ENCODE measurements at places on chromosomes 11 and 22. TPM values are rescaled to one million over a fixed set of nuclear protein-coding genes. Genes with fewer than 3 reads are reported as not detected.
A peak's percentile ranks its signal among the peaks of the same experiment; 100 is the strongest.

GRCh38 chr11:62926680-62927455 is 5.7 kb upstream of the CHRM1 start:
- ATAC-seq: no peak

DNA sequence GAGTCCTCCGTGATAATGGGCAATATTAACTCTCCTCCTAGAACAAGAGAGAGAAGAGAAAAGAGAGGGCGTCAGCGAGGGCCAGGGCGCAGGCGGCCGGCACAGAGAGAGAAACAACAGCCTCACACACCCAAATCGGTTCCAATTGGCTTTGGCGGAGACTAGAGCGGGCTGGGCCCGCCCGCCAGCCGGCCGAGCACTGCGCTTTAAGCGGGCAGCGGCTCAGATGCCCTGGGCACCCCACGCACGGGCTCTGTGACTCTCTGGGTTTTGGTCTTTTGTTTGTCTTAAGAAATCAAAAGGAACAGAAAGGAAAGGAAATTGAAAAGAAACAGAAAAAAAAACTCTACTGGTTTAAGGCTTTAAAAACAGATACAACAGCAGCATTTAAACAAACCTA is 17.0 kb downstream of the SLC22A12 start:
- peak; percentile 52 for ATAC-seq

DNA sequence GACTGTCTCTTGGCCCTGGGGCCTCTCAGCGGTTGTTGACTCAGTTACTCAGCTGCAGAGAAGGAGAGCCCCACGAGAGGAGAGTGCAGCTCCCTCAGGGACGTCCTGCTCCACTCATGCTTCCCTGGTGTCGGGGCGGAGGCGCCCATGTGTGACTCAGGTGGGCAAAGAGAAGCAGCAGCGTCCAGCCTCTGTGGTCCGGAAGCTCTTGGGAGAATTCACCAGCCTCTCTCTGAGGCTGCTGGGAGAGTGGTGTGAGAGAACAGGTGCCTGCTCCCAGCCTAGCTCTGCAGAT is 25.7 kb downstream of the GLB1L2 start:
- no peak for ATAC-seq

- no peak for ATAC-seq
These were observed 17.3 kb upstream of the RAPSN start for GRCh38 chr11:47466201-47466600.

DNA sequence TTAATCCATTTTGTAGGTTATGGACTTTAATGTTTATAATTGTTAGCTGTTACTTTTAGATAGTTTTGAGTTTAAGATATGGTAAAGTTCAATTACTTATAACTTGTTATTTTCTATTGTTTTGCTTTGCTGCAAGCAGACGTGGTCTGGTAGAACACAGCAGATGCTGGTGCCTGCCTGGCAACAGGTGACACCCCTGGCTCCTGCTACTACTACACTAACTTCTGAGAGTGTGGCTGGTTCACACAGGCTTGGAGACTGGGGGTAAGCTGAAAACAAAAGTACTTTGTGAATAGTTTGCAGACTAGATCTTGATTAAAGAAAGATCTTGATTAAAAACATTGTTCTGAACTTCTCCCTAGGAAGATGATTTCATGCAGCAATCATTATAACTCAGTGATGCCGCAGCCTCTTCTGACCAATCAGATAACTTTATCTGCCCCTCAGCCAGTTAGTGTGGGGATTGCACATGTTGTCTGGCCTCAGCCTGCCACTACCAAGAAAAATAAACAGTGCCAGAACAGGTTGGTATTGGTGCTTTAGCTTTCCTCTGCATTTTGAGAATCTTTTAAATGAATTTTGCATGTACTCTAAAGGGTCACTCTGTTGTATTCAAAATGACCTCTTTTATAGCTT is 90.4 kb downstream of the HIPK3 start:
- ATAC-seq: no peak

- ATAC-seq: no peak
These were observed 552 bp downstream of the DSCAML1 start for GRCh38 chr11:117796456-117796871.

GRCh38 chr11:115321605-115322289 is 182.5 kb downstream of the CADM1 start:
- no peak for ATAC-seq

DNA sequence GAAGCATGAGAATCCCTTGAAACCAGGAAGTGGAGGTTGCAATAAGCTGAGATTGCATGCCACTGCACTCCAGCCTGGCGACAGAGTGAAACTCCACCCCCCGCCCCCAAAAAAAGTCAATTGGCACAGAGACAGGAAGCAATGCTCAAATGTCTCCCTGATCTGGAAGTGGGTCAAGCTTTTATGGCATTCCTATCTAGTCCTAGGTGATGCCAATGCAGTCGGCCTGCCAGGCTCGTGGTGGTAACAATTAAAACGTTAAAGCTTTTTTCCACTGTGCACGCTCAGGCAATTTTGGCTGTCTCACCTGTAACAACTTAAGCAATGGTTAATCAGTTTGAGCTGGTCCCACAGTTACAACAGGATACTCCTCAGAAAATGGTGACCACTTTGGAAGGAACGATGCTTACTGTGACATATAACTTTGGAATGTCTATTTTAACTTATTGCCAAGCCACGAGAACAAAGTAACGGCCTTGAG is 18.9 kb upstream of the PISD start:
- ATAC-seq: no peak

- no peak for ATAC-seq
These were observed 73.8 kb upstream of the PARVA start for GRCh38 chr11:12303421-12304149.

DNA sequence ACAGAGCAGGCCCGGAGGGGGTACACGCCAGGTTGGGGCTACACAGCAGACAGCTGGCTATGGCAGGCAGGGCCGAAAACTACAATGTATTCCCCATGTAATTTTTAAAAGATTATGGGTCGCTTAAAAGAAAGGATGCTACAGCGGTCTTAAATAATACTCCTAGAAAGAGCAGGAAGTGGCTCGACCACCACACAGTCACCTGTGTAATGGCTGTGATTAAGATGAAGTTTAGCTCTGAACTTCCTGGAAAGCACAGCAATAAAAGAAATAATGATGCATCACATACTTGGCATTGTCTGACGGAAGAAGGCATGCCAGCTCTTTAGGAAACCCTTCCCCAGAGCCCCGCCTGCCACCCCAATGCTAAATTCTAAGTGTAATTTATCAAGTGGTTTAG is 32.6 kb downstream of the WNT11 start:
- ATAC-seq: no peak

DNA sequence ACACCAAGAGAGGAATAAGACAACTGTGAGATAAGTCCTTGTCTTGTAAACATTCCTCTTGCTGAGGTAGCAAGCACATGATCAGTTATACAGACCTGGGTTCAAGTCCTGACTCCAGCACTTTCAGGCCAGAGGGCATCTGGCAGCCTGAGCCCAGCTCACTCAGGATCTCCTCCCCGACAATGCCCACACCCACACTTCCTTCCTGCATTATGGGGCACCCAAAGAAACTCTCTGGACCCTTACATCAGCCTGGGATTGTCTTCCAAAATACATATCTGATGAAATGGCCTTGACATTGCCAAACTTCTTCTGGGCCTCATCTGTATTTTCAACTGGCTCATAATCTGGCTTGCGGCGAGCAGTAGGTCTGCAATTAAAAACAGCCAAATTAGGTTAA is 48.6 kb downstream of the ARFGAP3 start:
- ATAC-seq: no peak

GRCh38 chr22:39207141-39208012 is 37.4 kb downstream of the PDGFB start:
- peak; percentile 14 for ATAC-seq

DNA sequence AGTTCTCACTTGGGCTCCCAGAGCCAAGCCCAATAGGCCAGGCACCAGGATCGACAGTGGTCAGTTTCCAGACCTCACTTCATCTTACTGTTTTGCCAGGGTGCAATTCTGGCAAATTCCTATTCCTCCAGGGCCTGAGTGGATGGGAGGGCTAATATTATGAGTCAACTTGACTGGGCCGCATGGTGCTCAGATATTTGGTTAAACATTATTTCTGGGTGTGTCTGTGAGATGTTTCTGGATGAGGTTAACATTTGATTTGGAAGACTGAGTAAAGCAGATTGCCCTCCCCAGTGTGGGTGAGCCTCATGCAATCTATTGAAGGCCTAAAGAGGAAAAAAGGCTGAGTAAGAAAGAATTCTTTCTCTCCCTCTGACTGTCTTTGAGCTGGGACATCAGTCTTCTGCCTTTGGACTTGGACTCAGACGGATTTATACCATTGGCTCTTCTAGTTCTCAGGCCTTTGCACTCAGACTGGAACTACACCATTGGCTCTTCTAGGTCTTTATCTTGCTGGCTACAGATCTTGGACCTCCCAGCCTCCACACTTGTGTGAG is 132.9 kb upstream of the ZBED5 start:
- no peak for ATAC-seq

- no peak for ATAC-seq
These were observed 8.9 kb downstream of the IMMP1L start for GRCh38 chr11:31500560-31500959.

SSH3 gene
- 58.4 TPM for total RNA-seq

FOLR2 gene
- 7.3 TPM for total RNA-seq

B3GAT3 gene
- 19.8 TPM for total RNA-seq

ANO1 gene
- total RNA-seq: 46.4 TPM

ARCN1 gene
- 119 TPM for total RNA-seq

SPDYC gene
- not detected for total RNA-seq

All from gastroesophageal sphincter (tissue), 4 donors.